ENCODE measurements at places on chromosomes 5 and 9.

DNA sequence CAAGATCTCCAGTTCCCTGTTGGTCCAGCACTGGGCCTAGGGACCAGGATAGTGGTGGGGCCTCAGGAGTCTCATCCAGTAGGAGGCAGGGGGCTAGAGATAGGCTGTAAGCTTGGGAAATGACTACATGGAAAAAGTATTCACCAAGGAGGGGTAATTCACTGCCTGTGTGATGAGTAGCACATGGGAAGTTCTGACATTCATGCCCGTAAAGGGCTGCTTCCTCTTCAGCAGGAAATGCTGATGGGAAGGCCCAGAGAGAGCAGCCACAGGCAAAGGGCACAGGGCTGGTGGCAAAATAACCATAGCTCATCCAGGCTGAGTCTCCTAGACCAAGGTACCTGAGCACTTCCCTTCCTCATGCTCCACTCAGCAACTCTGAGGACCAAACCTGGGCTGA lies 23.1 kb upstream of the FRRS1L start:
- no peak for DNase-seq

DNA sequence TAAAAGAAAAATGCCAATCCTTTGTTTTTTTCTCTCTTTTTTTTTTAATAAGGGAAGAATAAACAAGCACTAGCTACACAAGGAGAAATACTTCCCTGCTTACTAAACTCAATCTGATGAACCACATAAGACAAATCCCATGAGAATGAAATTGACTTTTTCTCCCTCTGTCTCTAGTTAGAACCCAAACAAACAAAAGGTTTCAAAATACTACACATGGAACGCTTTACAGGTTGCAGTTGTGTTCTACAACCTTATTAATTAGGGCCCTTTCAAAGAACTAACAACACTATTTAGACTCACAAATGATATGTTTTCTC lies 124.5 kb downstream of the PDE4D start:
- DNase-seq: no peak

DNA sequence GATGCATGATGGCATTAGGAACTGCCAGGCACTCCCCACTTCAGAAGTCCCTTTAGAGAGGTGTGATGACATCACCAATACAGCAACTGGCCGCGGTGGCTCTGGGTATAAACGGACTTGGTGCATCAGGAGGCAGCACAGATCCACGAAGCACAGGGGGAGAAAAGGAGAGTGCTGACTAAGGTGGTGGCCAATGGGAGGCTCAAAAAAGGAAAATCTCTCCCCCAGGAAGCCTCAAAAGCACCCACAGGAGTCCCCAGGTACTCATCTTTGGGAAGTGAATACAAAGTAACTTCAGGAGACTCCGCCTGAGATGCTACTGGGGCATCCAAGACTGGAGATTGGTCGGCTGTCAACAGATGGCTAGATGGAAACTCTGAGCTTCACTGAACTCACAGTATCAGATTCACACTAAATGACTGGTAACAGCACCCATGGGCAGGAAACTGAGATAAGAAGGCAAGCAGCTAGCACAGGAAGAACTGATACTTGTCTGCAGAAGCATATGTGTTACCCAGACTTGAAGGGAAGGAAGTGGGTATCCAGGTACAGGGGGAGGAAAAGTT lies 7.6 kb downstream of the TTC39B start:
- DNase-seq: no peak

GRCh38 chr5:33330426-33330825 lies 110.3 kb upstream of the TARS1 start:
- no peak for DNase-seq

DNA sequence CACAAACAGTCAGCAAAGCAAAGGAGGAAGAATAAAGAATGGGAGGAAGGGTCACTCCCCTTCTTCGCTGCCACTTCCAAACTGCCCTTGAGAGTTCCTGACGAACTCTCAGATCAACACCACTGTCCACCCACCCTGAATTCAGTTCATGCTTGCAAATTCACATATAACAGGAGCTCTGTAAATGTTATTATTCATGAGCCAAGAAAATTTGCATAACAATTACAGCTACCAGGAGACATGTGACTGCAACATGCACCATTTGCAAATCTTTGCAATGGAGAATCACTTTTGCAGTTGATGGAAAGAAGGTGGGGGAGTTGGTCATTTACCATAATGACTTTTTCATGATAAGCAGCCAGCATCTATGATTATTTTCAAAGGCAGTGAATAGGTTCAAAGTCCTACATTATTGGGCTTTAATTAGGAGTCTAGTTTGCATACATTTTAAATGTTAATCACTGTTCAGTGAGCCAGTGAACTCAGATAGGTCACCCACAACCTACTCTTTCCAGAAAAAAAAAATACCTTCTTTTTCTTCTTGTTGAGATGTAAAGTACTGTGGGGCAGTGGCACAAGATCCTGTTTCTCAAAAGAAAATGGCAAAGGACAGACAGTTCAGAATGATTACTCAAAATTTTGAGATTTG lies 149.7 kb downstream of the CAAP1 start:
- no peak for DNase-seq

GRCh38 chr5:180161420-180162303 lies 47.3 kb downstream of the RASGEF1C start:
- DNase-seq: no peak

DNA sequence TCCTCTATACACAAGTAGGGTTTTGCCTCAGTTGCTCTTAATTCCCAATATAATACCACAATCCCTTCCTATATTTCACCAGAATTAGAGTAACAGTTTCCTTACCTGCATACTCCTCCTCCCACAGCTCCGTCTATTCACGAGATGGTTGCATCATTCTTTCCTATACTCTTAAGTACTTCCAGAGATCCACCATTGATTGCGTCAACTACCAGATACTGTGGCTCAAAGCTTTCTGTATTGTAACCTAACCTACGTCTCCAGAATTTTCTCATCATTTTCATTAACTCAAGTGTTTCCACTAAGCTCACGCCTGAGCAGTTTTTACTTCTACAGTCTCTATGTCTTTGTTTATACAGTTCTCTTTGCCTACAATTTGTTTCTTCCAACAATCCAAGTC lies 31.2 kb upstream of the MINAR2 start:
- no peak for DNase-seq

DNA sequence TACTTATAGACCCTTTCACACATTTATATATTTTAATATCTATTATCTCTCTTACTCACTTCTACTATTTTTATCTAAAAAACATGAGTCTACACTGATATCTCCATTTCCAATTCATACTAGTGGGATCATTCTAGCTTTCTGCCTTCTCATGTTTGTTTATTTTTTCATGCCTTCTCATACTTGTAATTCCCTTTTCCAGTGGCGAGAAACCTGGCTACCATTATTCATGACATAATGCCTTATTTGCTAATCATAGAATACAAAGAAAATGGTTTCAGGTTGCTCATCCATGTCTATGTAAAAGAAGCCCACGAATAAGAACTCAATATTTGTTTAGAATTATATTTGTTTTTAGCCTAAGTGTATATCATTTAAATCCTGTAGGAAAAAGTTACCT lies 232.7 kb upstream of the ACTBL2 start:
- no peak for DNase-seq

DNA sequence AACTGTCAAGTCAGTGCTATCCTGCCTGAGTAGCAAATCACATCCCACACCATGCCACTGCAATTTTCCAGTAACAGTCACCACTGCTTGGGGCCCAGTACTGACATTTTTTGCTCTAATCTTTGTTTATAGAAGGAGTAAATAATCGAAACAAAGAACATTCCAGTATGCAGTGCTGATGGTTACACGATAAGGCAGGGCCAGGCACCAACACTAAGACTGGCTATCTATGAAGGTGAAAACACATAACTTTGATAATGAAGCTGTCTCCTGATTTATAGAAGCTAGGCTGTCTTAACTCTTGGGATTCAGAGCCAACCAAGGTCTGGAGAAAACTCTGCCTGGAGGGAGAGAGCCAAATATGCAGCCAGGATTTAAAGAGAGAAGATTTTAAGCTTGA lies 365.3 kb downstream of the BNC2 start:
- no peak for DNase-seq

GRCh38 chr5:138542180-138542955 lies 668 bp downstream of the ETF1 start:
- no peak for DNase-seq

GRCh38 chr9:12425878-12426864 lies 267.0 kb upstream of the TYRP1 start:
- DNase-seq: no peak

- DNase-seq: no peak
These were observed 78.0 kb downstream of the ANXA2R start for GRCh38 chr5:42962124-42962523.

- DNase-seq: no peak
These were observed 12.6 kb upstream of the C5orf58 start for GRCh38 chr5:170220191-170220590.

DNA sequence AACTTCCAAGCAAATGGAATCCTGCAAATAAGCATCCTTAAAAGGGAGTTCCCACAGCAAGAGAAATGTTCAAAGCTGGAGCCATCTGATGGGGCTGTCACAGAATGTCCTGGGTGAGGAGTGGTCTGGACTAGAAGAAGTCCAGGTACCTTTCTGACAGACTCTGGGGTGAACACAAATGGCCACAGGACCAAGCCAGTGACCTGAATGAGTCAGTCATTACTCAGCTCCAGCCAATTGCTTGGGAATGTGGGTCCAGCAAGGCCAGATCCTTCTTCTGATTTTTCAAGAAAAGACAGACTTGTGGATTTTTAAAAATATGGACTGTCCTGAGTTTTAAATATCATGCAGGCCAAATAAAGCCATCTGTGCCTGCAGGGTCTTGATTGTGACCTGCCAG lies 30.1 kb downstream of the GALNT10 start:
- no peak for DNase-seq

DNA sequence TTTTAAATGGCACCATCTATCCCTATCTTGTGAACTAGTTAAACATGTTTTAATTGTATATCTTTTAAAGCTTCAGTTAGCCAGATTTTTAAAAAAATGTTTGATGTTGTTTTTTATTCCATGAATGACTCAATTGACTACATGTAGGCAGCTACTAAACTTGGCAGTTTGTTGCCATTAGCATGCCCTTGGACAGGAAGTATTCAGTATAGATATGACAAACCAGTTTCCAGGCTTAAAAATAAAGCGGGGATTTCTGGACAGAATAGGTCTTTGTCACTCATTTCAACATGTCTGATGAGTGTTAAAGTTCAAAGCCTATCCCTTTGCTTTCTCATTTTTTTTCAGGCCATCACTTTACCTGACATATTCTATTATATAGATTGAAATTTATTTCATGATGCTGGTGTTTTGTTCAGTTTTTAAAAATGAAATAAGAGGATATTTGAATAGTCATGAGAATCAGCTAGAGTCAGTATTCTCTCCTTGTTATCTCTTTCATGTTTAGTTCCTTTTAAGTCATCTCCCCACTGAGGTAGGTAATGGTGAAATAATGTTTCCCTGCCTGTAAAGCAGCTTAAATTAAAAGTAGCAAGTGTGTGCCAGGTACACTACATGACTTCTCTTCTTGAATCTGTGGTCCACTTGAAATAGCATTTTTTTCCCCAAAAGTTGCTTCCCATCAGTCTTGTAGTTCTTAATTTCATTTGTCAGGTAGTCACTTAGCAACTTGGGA lies 11.9 kb downstream of the TNFAIP8 start:
- DNase-seq: no peak

DNA sequence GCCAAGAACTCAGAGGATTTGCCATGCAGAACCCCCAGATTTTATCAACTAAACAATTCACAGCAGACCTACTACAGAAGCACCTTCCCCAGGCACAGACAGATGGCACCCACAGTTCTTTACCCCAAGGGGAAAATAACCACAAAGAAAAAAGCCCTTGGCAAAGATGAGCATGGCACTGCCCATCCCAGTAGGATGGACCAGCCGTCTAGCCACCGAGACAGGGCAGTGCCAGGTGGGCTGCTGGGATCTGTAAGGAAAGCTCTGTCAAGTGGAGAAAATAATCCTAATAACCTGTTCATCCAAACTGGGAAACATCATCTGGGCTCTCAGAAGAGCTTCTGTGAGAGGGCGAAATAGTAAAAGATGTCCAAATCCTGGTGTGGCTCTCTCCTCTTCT lies 130.0 kb downstream of the COL23A1 start:
- DNase-seq: no peak

GRCh38 chr5:119476341-119476740 lies 24.0 kb downstream of the HSD17B4 start:
- no peak for DNase-seq

DNA sequence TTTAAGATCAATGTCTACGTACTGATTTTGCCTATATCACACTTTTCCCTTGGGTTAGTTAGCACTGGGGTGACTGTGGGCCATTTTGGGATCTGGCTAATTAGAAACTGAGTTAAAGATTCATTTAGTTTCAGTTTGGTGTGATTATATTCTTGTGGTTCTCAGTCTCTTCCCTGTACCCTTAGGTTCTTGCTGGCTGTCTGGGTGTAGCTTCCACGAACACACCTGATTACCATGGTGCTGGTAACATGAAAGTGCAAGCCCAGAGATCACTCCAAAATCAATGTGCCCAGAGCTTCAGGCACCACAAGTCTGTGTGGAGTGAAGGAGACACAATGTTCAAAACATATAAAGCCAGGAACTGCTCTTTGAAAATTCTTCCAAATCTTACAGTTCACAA lies 248.1 kb downstream of the PDE4D start:
- DNase-seq: no peak

DNA sequence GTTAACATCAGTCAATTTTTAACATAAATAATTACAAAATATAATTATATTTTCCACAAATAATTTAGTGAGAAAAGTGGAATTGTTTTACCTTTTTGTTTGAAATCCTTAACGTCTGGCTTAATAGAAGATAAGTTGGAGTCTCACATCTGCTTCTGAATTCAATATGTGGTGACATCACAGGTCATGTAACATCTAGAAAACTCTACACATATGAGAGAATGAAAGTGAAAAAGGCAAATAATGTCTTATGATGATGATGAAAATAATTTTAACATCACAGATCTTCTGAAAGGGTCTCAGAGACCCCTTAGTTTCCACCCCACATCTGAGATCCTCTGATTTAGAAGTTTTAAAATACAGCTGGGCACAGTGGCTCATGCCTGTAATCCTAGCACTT lies 81.5 kb downstream of the PRKACG start:
- DNase-seq: no peak

DNA sequence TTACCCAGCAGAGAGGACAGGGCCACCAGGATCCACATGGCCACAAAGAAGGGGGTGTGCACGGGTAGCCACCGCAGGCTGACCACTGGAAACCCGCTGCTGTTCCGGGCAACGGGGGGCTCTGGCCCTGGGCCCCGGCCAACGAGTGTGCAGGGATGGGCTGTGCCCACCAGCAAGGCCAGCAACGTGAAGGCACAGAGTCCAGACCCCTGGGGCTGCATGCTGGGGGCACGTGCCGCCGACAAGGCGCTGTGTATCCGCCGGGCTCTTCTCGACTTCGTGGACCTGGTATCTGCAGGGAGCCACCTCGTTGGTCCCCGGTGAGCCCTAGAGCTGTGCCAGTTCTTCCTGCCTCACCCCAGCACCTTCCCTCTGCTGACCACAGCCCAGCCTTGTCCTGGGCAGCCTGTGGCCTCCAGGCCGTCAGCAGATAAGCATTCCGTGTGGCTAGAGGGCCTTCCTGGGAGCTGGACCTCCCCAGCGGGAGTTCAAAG lies 42.2 kb upstream of the CEP72 start:
- DNase-seq: no peak
